OCI-LY7 (cell line): ENCODE measurements at places on chromosomes 12 and 14. TPM values are rescaled to one million over a fixed set of nuclear protein-coding genes. Genes with fewer than 3 reads are reported as not detected.

The SLC8A3 gene
- total RNA-seq: not detected in 2 replicates

The SSPN gene
- not detected in 2 replicates for total RNA-seq

The SLC2A13 gene
- 12.4 and 13.3 TPM in 2 replicates for total RNA-seq

The GALC gene
- 18.0 and 21.3 TPM in 2 replicates for total RNA-seq

The ANKS1B gene
- 5.4 and 6.0 TPM in 2 replicates for total RNA-seq

The CHST11 gene
- total RNA-seq: 15.2 and 16.8 TPM in 2 replicates

The ASPG gene
- total RNA-seq: not detected in 2 replicates

The HOXC5 gene
- total RNA-seq: not detected in 2 replicates

The CLEC2B gene
- total RNA-seq: 1.8 and 2.2 TPM in 2 replicates

The A2ML1 gene
- total RNA-seq: not detected in 2 replicates

The THAP2 gene
- total RNA-seq: 9.3 and 10.2 TPM in 2 replicates
